Adrenal gland (tissue), 19 donors: ENCODE measurements at places on chromosomes 16 and 17. TPM values are rescaled to one million over a fixed set of nuclear protein-coding genes. Genes with fewer than 3 reads are reported as not detected.

Gene HS3ST2
- polyA plus RNA-seq = 0.84 TPM

Gene KRTAP1-3
- polyA plus RNA-seq = not detected

Gene PIGS
- polyA plus RNA-seq = 44.1 TPM

Gene AATK
- 23.3 TPM for polyA plus RNA-seq

Gene KRT24
- polyA plus RNA-seq = 0.24 TPM

Gene LRRC3C
- not detected for polyA plus RNA-seq

Gene NAE1
- polyA plus RNA-seq = 43.7 TPM

Gene FGF11
- polyA plus RNA-seq = 33.2 TPM

Gene KRT32
- not detected for polyA plus RNA-seq

Gene DBNDD1
- polyA plus RNA-seq = 5.5 TPM

DNA sequence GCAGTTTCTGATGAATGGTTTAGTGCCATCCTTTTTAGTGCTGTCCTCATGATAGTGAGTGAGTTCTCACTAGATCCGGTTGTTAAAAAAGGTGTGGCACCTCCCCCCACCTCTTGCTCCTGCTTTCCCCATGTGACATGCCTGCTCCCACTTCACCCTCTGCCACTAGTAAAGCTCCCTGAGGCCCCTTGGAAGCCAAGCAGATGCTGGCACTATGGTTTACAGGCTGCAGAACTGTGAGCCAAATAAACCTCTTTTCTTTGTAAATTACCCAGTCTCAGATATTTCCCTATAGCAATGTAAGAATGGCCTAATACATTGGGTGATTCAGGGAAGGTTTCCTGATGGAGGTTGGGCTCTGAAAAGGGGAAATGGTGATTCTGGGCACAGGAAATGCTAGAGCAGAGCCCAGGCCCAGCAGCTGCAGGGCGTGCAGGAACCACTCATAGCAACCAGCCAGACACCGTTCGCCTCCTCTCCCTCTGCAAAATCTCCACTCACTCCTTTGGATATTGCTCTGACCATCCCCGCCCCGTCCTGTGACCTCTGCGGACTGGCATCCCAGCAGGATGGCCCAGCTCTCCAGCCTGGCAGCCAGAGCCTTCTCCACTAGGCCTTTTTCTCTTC is 2.6 kb upstream of the ADORA2B start:
- DNase-seq = no peak

- DNase-seq = no peak
These were observed 177.8 kb downstream of the CCDC182 start for GRCh38 chr17:57567251-57567650.

- no peak for DNase-seq
These were observed 43.7 kb upstream of the STH start for GRCh38 chr17:45955326-45955725.

- no peak for DNase-seq
These were observed 5.8 kb upstream of the RAB11FIP4 start for GRCh38 chr17:31385428-31386285.

- no peak for DNase-seq
These were observed 156.3 kb upstream of the IRX3 start for GRCh38 chr16:54442864-54443263.

GRCh38 chr17:29761040-29761761 is 138.5 kb upstream of the CORO6 start:
- DNase-seq = peak; percentile 89

DNA sequence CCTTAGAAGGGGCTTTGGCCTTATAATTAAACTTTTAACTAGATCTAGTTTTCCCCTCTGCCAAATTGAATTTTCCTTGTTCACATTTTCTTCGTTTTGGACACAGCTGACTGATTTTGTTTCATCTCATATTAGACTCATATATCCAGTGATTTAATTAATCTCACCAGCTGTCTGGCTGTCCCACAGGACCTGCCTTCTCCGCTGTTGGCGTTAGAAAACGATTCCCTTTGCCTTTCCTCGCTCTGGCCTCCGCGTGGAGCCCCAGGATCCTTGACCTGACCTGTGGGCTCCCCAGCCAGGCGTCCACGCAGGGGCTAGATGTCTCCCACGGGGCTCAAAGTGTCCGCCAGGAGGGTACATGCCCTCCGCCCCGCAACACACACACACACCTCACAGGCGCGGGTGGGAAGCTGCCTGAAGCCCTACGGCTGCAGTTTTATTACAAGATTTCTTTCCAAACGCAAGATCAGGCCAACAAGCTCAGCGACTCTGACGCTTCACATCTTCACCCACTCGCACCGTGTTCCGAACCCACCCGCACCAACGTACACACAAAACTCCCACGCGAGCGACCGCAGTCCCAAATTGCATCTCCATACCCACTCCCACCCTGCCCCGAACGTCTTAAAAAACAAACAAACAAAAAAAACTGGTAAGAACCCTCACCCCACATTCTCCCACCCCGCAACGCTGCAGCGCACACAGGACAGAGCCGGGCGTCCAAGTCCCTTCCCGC is 1.1 kb downstream of the RPRML start:
- no peak for DNase-seq

- DNase-seq = no peak
These were observed 12.0 kb upstream of the KRT23 start for GRCh38 chr17:40949418-40949817.

DNA sequence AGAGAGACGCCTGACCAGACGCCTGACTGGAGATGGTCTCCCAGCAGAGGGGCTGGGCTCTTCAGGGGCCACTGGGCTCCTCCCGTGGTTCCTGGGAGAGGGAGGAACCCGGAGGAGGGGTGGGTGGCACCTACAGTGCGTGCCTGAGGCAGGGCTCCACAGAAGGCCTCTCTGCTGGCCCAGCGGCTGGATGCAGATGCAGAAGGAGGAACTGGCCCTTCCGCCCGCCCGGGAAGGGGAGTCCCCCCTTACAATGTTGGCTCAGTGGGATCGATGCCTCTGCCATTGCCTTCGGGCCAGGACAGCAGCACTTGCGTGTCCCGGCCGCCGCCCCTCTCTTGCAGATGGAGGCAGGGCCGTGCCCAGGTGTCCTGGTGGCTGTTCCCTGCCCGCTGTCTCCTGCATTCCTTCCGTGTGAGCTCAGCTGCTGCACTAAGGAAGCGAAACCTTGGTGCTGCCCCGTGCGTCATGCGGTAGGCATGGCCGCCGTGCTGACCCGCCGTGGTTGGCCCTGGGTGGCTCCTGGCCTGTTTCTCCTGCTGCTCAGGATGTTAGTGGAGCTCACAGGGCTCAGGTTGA is 15.1 kb downstream of the BAIAP2 start:
- peak; percentile 46 for DNase-seq

DNA sequence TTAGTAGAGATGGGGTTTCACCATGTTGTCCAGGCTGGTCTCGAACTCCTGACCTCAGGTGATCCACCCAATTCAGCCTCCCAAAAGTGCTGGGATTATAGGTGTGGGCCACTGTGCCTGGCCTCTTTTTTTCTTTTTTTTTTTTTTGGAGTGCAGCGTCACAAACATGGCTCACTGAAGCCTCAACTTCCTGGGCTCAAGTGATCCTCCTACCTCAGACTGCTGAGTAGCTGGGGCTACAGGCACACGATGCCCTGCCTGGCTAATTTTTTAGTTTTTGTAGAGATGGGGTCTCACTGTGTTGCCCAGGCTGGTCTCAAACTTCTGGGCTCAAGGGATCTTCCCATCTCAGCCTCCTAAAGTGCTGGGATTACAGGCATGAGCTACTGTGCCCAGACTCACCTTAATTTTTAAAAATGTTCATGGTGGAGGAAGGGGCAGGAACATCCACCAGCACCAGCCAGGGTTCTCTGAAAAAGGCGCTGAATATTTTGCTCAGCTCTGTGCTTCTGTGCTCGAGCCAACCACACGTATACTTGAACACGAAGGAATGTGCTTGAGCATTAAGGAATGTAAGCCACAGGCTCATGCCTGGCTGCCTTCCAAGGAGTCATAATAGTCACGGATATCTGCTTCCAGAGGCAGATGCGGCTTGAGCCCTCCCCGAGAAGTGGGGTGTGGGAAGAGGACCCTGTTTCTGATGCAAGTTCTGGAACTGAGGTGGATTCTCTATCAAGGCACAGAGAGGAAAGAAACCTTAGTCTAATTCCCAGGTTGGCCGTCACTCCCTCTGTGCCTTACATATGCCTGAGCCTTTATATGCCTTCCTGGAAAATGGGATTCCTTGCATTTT is 65.5 kb upstream of the CREBBP start:
- peak; percentile 43 for DNase-seq

DNA sequence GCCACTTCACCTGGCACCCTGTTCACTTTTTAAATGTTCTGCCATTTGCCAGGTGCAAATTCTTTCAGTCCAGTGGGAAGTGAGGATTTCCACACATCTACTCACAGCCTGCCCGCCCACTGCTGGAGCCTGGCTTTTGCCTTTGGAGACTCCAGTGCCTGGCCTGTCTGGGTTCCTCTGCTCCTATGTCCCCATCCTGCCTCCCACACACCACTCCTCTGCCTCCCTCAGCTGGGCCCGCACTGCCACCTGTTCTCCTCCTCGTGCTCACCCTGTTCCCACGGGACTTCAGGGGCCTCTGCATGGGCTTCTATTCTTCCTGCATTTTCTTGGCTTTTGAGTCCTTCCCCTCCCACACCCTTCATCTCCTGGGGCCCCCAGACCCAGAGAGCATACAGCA is 7.9 kb upstream of the NDRG4 start:
- no peak for DNase-seq

GRCh38 chr17:18990331-18990730 is 14.2 kb downstream of the FAM83G start:
- no peak for DNase-seq

DNA sequence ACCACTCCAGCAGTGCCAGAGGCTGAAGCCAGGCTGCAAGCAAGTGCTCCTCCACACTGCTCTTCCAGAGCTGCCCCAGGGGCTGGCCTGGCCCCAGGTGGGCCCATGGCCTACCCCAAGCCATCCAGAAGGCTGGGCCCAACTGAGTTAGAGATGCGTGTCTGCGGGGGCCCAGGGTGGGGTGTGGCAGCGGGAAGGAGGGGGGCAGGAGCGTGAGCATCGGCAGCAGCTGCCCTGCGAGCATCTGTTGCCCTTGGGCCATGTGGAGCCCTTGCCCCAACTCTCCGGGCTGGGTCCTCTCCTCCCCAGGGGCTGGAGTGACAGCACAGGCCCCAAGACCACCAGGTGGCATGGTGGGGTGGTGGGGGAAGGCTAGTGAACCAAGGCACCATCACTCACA is 7.3 kb upstream of the SREBF1 start:
- DNase-seq = no peak

- DNase-seq = no peak
These were observed at the start of gene MEOX1 for GRCh38 chr17:43661699-43662412. TSS of gene MEOX1 (minus strand) at chr17:43661922. CDS start at chr17:43661534, 388 bp downstream.

GRCh38 chr17:56899403-56899802 is 14.4 kb downstream of the TRIM25 start:
- no peak for DNase-seq

DNA sequence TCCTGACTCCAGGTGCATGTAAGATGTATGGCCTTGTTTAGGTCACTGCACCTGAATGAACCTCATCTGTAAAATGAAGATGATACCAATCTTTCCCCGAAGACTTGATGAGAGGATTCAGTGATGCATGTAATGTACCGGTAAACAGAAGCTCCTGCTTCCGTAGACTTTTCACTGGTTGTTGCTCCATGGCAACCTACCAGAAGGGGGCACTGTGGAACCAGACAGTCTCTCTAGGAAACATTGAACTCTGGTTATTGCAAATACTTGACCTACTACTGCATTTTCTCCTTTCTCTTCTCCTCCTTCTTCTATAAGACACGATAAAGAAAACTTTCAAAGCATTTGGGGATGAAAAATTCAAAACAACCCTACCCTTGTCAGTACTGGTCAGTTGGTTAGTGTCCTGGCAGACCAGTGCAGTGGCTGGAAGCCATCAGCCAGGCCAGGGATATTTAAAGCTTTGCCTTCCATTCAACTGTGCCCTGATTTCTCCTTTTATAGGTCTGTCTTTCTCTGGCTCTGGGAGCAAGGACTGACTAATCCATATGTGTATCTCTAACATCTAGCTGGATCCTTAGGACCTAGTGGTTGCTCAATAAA is 667.4 kb upstream of the SALL1 start:
- peak; percentile 82 for DNase-seq

- no peak for DNase-seq
These were observed 849.1 kb upstream of the RBFOX1 start for GRCh38 chr16:6483469-6484033.

DNA sequence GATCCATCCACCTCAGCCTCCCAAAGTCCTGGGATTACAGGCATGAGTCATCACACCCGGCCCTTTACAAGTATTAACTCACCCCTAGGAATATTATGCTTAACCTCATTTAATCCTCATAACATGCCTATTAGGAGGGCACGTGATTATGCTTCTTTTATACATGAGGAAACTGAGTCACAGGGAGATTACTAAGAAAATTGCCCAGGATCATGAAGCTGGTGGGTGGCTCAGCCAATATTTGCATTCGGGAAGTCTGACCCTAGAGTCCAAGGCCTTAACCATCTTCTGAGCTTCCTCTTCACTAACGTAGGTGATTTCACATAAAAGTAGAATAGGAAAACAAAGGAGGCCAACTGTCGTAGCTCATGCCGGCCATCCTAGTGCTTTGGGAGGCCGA is 19.0 kb upstream of the SNN start:
- no peak for DNase-seq

DNA sequence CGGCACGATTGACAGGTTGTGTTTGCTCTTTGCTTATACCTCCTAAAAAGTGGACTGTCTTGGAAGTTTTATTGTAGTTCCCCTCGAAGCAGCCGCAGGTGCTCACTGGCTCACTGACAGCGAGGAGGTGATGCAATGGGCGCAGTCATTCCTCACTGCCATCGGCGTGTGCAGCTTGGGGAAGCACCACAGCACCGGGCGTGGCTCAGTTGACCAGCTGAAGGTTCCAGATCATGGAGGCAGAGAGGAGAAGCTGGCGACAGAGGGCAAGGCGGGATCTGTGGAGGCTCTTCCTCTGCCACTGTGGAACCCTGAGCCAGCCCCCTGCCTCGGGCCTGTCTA is 72.1 kb upstream of the TNRC6C start:
- DNase-seq = no peak

DNA sequence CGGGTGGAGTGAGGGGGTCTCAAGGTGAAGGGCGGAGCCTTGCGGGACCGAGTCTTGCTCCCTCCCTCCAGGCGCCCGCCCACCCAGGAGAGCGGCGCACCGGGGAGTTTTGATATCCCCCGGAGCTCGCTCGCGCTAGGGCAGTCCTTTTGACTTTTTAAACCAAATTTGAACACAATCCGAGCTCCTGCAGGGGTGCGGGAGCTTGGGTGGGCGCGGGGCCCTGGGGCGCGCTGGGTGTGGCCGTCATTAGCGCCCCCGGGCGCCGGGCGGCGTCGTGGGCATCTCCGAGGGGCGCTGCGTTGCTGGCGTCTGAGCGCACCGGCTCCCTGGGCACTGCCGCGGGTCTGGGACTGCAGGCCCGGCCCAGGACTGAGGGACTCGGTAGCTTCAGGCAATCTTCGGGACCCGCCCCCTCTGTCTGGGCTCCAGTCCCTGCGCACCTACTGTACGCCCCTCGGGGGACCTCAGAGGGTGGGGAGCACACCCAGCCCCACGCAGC is 10.9 kb downstream of the MAF start:
- no peak for DNase-seq

- no peak for DNase-seq
These were observed 171.6 kb downstream of the PRKCB start for GRCh38 chr16:24007391-24007790.

- no peak for DNase-seq
These were observed 35.1 kb downstream of the GLP2R start for GRCh38 chr17:9860851-9861250.

- no peak for DNase-seq
These were observed 103.8 kb downstream of the SSH2 start for GRCh38 chr17:29826114-29826692.

- DNase-seq = no peak
These were observed 1.3 kb downstream of the APPBP2 start for GRCh38 chr17:60524463-60525327.
